ENCODE measurements at places on chromosomes 16 and 17.

DNA sequence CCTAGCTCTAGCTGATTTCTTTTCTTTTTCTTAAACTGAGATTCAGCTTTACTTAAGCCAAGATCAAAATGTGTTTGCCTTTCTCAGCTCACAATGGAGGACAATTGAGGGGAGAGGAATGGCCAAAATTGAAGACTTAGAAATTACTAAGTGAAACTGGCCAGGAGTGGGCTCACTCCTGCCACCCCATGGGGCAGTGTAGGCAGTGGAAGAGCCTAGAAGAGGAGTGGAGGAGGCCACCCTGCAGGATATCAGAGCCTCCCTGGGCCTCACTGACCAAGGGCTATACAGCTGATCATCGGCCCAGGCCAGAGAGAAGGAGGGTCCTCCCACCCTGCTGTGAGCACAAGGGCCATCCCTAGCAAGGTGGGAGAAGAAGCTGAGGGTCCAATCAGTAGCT is 119.8 kb downstream of the CCT6B start:
- DNase-seq: no peak

- peak; percentile 2 for DNase-seq
Measured at GRCh38 chr16:74667255-74667700, 601 bp upstream of the RFWD3 start.

DNA sequence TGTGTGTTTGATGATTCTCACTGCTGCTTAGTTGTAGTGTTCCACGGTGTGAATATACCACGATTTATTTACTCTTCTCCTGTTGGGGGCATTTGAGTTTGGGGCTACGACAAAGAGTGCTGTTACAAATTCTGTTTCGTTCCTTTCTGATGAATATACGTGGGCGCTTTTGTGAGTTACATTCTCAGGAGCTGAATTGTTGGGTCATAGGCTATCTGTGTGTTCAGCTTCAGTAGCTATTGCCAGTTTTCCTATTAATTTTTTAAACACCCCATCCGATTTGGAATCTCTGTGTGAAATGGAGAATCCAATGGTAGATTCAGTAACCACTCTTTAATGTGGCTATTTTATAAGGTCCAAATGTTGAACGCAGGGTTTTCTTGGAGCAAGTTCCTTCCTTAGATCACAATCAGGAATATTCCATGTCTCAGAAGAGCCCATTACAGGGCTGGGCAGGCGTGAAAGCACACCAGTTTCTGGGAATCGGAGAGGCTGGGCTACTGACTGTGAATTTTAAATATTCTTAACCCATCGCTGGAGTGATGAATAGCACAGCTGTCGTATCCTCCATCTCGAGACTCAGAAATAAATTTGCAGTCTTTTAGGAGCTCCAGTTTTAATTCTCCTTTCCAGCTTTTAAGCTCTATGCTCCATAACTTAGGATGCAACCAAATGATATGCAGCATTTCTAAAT is 115.9 kb downstream of the PITPNC1 start:
- no peak for DNase-seq

- DNase-seq: no peak
Measured at GRCh38 chr17:83057397-83057761, 22.0 kb upstream of the METRNL start.

DNA sequence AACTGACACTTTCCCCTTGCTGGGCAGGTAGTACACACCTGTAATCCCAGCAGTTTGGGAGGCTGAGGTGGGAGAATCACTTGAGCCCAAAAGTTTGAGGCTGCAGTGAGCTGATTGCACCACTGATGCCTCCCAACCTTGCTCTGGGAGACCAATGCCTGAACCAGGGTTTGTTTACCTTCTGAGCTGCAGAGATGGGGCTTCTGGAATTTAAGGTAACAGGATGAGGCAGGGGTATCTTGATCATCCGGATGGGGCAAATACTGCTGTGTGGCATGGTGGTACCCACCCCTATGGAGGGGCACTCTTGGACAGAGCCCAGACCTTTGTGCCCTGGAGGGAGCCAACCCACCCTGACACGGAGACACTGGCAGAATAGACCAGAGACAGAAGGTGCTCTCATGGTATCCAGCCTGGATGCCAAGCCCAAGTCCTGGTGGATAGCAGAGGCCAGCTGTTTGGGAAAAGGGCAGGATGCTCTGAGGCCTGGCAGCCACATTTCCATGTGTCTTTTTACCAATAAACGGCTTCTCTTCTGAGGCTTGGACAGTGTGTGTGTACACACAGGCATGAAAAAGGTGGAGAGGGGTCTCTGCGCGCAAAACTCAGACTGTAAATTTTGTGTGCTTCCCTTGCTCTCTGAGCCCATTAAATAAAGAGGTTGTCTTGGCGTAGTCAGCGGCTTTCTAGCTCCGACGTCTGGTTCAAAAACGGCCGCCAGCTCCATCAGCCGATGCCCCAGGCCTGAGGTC is 4.4 kb downstream of the ZNF48 start:
- DNase-seq: no peak

Data from substantia nigra (tissue), 51 donors.